ENCODE measurements at places on chromosomes 6 and 20.

DNA sequence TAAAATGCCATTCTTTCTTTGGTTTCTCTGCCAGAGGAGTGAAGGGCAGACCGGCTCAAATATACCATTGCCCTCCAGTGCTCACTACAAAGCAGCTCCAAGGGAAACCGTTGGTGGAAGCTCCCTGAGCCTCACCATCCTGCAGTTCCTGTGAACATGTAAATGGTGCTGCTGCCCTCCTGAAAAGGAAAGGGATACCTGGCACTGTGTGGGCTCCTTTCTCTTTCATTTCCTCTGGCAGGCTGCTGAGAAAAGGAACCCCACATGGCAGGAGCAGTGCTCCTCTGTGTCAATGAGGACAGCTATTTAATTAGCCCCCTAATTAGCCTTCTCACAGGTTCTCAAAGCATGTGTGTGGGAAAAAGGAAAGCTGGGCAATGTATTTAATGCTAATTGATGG is 142.5 kb downstream of the KLHL32 start:
- DNase-seq = no peak

- no peak for DNase-seq
Measured at GRCh38 chr6:65289491-65289890, 417.5 kb downstream of the EYS start.

GRCh38 chr6:18216411-18216810 is 47.9 kb downstream of the DEK start:
- DNase-seq = no peak

- no peak for DNase-seq
Measured at GRCh38 chr20:584161-584970, 25.7 kb downstream of the TCF15 start.

GRCh38 chr20:43936104-43936770 is 21.6 kb downstream of the TOX2 start:
- no peak for DNase-seq

GRCh38 chr6:139278190-139278589 is 13.6 kb downstream of the TXLNB start:
- DNase-seq = no peak

DNA sequence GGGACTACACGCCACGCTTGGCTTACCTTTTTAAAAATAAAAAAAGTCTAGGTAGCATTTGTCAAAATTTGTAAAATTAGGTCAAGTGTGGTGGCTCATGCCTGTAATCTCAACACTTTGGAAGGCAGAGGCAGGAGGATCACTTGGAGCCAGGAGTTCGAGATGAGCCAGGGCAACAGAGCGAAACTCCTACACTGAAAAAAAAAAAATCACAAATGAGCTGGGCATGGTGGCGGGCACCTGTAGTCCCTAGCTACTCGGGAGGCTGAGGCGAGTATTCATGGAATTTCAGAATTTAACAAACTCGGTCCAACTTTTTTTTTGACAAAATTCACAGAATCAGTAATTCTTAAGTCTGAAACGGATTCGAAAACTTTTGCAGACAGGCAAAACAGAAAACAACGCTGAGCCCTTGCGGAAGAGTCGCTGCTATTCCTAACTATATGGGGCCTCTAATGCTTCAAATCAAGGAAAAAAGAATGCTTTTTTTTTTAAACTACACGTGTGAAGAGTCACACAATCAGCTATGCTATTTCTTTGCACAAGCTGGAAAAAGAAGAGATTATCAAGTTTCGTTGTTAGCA is 62.9 kb downstream of the GTF2H5 start:
- DNase-seq = no peak

DNA sequence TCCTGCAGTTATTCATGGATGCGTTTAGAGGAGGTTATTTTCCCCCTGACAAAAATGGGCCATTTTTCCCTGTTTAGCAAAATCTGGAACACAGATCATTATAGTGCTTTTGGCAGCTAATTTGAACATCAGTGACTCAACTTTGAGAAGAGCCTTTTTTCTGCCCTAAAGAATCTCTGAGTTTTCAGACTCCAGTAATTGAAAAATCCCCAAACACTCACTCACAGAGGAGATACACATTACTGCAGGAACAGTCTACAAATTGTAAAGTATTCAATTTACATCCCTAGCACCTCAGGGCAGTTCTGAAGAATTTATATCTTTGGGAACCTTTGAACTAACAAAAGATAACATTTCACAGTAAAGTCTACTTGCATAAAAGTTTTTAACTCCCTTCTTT is 966.6 kb upstream of the SLC35B3 start:
- DNase-seq = no peak

- no peak for DNase-seq
Measured at GRCh38 chr20:53942973-53943372, 127.4 kb downstream of the BCAS1 start.

DNA sequence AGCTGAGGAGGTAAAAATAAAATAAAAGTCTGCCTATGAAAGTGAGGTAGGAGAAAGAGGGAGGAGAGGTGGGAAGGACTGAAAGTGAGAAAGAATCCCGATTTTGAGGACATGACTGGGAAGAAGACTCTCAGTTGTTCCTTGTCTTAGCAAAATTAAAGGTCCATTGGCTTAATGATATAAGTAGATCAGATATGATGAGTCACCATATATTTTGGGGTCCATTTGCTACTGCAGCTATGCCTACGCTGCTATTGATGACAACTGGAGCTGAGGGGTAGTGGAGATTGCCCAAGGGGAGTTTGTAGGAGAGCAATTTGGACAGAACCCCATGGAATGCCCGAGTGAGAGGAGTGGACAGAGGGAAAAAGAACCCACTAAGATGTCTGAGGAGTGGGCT is 15.1 kb upstream of the SLC22A3 start:
- DNase-seq = no peak

- DNase-seq = no peak
Measured at GRCh38 chr6:5747379-5747778, 259.3 kb downstream of the NRN1 start.

DNA sequence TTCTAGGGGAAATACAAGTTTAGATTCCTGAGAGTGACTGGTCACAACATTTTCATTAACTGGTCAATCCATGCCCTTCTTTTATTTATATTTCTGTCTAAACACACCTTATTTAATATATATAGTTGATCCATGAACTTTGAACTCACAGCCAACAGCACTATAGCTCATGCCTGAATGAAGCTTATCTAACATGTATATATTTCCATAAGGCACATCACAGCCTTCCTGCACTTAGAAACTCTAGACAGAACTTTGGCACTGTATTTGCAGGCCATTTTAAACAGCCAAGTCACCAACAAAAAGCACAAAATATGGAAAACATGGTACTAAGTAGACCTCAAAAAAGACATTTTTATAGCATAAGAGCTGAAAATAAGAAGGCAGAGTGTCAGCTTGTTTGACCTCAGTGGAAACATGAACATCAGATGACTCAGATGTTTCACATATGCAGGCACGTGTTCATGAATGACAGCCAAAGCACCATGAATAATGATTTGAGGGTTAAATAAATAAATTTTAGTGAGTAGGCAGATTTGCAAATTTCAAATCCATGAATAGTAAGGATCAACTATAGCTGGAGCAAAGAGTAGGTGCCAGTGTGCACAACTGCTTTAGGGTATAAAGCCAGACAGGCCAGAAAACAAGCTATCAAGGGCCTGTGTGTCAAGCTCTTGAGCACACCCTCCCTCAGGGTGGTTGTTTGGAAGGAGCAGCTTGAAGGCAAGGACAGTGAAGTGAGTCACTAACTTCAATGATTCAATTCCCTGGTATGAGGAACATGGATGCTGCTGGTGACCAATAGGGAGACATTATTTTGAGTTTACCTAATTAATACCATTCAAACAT is 88.9 kb upstream of the NT5E start:
- DNase-seq = no peak

DNA sequence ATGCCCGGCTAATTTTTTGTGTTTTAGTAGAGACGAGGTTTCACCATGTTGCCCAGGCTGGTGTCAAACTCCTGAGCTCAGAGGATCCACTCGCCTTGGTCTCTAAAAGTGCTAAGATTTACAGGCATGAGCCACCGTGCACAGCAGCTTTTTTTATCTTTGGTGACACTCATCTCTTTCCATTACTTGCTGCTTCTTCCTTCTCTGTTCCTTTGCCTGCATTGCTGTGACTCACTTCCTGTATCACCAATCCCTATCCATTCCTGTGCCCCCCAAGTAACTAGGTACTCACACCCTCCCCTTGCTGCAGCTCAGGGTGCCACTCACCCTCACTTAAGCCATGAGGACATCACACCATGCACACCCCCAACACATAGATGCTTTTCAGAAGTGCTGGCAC is 24.6 kb downstream of the KHDC1L start:
- DNase-seq = no peak

GRCh38 chr6:27871924-27872638 is 40.1 kb downstream of the OR2B2 start:
- peak; percentile 74 for DNase-seq

GRCh38 chr6:150698391-150698790 is 98.7 kb downstream of the PLEKHG1 start:
- no peak for DNase-seq

DNA sequence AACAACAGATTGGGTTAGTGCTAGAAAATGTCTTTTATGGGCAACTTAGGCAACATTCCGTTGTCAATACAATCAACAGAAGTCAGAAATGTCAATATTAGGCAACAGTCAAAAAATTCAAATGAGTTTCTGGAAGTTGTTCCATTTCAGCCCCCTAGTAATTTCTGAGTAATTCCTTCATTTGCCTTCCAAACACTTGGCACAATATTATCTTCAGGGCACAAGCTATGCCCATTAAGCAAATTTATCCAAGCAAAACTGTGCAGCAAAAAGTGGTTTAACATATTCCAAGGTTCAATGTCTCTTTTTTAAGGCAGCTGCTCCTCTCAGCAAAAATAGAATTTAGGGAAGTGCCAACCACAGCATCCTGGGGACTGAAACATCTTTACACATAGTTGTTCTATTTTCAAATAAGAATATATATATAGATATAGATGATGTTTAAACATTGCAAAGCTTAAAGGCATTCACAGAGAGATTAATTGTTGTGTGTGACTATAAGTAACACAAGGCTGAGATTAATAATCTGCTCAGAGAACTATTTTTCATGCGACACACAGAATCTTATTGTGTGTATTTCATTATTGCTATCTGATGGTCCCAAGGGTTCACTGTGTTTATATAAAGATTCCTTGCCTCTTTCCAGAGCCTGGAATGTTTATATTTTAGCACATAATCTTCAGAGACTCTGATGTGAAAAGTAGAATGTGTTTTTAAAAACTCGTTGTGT is 75.2 kb upstream of the ADTRP start:
- DNase-seq = no peak

DNA sequence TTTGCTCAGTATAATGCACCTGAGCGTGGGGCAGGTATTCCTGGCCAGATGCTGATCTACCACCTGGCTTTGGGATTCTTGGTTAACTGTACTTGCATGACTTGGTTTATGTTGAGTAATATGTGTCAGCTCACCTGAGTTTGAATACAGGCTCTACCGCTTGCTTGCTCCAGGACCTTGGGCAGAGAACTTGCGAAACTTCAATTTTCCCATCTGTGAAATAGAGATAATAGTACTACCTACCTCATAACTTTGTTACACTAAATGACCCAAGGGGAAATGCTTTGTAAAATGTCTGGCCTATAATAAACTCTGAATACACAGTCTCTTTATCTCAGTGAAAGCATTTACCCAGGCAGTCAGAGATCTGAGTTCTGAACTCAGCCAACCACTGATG is 51.8 kb downstream of the SCAND1 start:
- DNase-seq = no peak
